NCI-H2029 treated with DMSO at 0.1 percent for 48 hours (cell line): ENCODE measurements at places on chromosomes 13 and 19.

DNA sequence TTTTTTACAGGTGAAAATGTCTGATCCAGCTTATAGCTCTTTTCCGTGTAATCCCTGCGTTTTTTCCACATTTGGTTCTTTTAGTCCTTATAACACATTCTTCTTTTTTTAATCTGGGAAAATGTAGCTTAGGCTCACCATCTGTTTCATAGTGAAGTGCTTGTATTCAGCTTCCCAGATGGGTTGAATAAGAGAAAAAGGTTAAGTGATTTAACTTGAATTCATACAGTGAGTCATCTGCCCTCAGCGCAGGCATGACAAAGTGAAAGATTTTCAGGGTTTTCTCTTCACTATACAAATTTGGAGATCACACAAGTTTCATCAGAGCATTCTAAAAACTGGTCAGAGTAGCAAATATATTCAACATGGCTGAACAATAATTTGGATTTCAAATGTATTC is 224.8 kb downstream of the SPRY2 start:
- DNase-seq, result no peak

GRCh38 chr13:31996601-31997000 is 35.0 kb upstream of the FRY start:
- no peak for DNase-seq

- no peak for DNase-seq
Observed at GRCh38 chr13:103539265-103539664, 473.0 kb upstream of the SLC10A2 start.

GRCh38 chr13:35839806-35840205 is 291.4 kb downstream of the DCLK1 start:
- no peak for DNase-seq

DNA sequence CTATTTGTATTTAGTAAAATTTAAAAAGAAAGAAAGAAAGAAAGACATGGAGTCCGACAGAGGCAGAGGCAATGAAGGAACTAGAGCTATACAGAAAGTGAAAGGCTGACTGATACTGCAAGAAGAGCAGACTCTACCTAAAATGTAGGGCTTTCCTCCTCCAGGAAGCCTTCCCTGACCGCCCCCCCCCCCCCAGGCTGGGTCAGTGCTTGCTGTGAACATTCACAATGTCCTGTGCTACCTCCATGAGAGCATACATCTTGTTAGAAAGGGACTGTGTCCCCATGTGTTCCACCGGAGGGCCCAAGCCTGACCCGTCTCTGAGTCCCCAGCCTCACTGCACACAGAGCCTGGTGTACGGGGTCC is 5.7 kb upstream of the CA11 start:
- no peak for DNase-seq

- no peak for DNase-seq
Observed at GRCh38 chr13:23956106-23956505, 58.8 kb upstream of the C1QTNF9B start.

- DNase-seq, result no peak
Observed at GRCh38 chr13:105343134-105343806, 1192.2 kb downstream of the EFNB2 start.

DNA sequence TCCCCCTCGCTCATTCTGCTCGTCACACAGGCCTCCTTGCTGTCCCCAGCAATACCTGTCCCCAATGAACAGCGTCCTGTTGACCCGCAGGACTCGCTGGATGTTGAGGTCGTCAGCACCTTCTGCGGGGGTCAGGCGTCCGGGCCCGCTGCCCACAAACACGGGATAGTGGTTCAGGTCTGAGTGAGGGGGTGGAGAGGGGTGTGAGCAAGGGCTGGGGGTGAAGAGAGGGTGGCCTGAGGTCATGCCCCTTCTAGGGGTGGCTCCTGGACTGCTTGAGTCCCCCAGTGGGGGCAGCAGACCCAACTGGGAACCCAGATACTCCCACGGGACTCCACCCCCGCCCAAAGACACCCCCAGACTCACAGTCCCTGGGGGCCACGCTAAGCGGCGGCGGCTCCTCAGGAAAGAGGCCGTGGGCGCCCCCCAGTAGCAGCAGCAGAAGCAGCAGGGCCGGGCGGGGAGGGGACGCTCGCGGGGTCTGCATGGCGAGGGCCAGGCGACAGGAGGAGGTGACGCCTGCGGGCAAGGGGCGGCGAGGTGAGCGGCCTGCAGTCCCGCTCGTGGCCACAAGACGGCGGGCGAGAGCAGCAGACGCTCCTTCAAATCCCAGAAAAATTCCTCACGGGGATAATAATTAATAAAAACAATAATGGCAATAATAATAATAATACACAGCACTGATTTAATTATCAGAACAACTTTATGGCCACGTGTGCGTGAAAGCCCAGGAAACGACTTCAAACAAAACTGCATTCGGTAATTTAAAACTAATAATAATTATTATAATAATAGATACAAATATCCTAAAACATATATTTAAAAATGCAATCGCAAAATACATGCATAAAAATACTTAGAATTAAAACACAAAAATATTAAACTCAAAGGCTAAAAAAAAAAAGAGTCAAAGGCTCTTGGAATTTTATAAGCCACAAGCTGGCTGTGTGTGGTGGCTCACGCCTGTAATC is 1.2 kb downstream of the SEMA6B start:
- DNase-seq, result no peak

GRCh38 chr19:43525836-43526771 is 897 bp downstream of the ETHE1 start:
- DNase-seq, result no peak

- DNase-seq, result no peak
Observed at GRCh38 chr13:79044415-79044814, 361.6 kb downstream of the RBM26 start.

- no peak for DNase-seq
Observed at GRCh38 chr13:111961236-111961635, 105.7 kb upstream of the SOX1 start.

- DNase-seq, result peak; percentile 44
Observed at GRCh38 chr19:37691881-37692504, 27.6 kb downstream of the ZNF607 start.

- DNase-seq, result no peak
Observed at GRCh38 chr19:46739290-46739771, 6.5 kb upstream of the FKRP start.

DNA sequence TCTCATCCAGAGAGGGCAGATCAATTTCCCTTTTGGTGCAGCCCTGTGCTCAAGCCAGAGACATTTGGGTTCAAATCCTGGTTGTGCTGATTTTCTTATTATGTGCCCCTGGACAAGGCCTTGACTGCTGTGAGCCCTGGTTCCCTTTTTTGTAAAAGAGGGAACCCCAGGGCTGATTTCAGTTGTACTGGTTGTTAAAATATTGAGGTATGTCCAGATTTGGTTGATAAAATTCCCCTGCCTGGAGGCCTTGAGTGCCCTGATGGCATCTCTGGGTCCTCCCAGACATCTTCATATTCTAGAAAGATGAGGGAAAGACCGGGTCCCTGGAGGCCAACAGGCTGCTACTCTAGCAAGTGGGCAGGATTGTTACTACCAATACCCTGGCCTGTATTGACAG is 14.4 kb upstream of the PLAUR start:
- no peak for DNase-seq

GRCh38 chr13:111338841-111339240 is 18.4 kb downstream of the TEX29 start:
- no peak for DNase-seq

GRCh38 chr13:83221813-83222241 is 660.4 kb downstream of the SLITRK1 start:
- DNase-seq, result no peak

DNA sequence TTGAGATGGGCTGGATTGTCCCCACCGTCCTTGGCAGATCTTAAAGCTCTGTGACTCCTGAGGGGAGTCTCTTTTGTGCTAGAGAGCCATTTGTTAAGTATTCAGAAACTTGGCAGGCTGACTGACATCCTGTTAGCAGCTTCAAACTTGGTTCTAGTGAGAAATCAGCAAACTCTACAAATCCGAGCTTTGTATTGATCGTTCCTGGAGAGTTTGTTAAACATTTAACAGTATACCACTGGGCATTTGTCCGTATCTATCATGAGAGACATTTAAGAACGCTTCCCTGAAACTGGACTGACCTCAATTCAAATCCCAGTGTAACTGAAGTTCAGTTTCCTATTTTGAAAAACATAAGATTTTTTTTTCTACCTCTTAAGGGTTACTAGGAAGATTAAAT is 3.1 kb downstream of the ATP12A start:
- DNase-seq, result no peak

- no peak for DNase-seq
Observed at GRCh38 chr19:7635670-7636069, 1.2 kb upstream of the STXBP2 start.

GRCh38 chr19:38550376-38550775 is 67.4 kb downstream of the MAP4K1 start:
- no peak for DNase-seq

GRCh38 chr19:399370-399769 is 9.6 kb downstream of the C2CD4C start:
- DNase-seq, result no peak

- DNase-seq, result no peak
Observed at GRCh38 chr13:39410096-39410901, 192.7 kb downstream of the LHFPL6 start.

DNA sequence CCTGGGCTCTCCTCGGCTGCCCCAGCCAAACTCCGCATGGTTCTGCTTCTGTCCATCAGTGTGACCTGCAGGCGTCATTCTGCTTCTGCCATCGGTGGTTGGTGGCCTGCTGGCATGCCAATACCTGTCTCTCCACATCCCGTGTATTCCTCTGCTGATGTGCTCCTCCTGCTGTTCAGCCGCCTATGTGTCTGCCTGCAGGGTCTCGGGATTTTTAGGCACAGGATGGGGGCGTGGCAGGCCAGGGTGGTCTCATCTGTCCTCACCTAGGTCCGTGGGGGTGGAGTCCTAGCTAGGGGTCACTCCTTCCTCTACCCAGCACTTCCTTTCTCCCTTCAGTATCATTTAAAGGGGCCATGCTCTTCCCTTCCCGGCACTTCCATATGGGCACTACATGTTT is 33.0 kb upstream of the SGCG start:
- DNase-seq, result no peak

- no peak for DNase-seq
Observed at GRCh38 chr13:99386911-99387788, 80.0 kb upstream of the GPR183 start.

- no peak for DNase-seq
Observed at GRCh38 chr13:24119626-24120508, 40.7 kb upstream of the SPATA13 start.

DNA sequence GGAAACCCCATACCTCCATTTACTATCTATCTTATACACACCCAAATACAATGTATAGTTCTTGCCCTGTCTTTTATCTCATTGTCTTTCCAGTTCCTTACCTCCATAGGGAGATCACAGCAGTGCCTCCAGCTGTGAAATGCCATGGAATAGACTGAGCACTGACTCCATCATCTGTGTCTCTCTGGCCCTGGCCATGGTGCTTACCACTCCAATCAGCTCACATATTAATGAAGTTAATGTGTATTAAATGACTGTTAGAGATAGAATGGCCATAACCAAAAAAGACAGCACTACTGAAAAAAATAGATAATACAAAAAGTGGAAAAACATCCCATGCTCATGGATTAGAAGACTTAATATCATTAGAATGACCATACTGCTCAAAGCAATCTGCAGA is 240.4 kb upstream of the SOX21 start:
- DNase-seq, result no peak

- DNase-seq, result no peak
Observed at GRCh38 chr13:71499944-71500514, 367.0 kb downstream of the DACH1 start.

DNA sequence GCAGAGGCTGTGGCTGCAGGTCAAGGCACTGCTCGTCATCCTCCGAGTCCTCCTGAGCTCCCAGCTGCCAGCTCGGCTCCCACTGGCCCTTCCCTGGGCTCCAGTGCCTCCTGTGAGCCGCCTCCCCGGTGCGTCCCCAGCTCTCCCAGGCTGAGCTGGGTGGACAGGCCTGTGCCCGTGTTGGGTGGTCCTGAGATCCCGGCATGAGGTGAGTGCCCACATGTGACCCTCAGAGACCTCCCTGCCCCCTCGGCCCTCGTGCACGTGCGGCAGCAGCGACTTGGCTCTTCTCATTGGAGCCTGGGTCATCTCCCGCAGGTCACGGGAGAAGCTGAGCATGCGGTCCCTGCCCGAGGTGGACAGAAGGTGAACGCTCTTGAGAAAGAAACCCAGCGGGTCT is 15.4 kb downstream of the ADAT3 start:
- DNase-seq, result no peak

DNA sequence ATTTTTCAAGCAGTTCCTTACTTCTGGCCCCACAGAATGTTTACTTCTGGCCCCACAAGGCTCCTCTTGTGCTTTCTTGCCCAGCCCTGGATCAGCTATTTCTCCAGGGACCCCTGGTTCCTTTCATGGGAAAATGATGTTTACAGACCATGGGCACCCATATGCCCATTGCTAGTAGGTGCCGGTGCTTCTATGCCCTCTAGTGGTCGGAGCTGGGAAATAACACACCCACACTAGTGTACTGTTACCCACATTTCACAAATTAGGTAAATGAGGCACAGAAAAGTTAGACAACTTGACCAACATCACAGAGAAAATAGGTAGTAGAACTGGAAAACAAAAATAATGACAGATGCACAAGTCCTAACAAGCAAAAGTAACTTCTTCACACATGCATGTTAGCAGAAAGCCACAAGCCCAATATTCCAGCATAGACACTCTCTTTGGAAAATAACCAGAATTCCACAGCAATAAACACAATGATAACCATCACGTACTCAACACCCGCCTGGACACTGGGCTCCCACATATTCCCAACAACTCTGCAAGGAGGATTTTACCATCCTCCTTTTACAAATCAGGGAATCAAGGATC is 1.3 kb upstream of the CEACAM6 start:
- peak; percentile 45 for DNase-seq

DNA sequence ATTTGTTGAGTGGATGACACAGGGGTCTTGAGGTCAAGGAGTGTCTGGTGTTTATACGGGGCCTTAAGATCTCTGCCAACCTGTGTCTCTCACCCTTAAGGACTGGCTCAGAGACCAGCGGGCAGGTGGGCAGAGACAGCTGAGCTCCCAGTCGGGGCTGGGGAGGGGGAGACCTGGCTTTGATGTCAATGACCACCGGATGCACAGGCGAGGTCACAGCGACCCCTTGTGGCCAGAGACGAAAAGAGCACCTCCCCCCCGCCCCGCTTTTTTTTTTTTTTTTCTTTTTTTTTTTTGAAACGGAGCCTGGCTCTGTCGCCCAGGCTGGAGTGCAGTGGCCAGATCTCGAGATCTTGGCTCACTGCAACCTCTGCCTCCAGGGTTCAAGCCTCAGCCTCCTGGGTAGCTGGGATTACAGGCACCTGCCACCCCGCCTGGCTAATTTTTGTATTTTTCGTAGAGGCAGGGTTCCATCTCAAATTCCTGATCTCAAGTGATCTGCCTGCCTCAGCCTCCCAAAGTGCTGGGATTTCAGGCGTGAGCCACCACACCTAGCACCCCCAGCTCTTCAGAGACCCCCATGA is 12.1 kb upstream of the KLK14 start:
- DNase-seq, result peak; percentile 18
